ENCODE measurements at places on chromosomes 3 and 15. TPM values are rescaled to one million over a fixed set of nuclear protein-coding genes. Genes with fewer than 3 reads are reported as not detected.

SI gene
- not detected for total RNA-seq

NUP210 gene
- 2.4 TPM for total RNA-seq

OCA2 gene
- total RNA-seq: not detected

RPL32 gene
- total RNA-seq: 1,023 TPM

GADL1 gene
- total RNA-seq: 0.55 TPM

NANOGP8 gene
- total RNA-seq: not detected

IGSF11 gene
- 9.1 TPM for total RNA-seq

CHST13 gene
- total RNA-seq: not detected

STX19 gene
- total RNA-seq: not detected

IL12A gene
- not detected for total RNA-seq

Measured in gastrocnemius medialis (tissue), 4 donors.